ENCODE measurements at places on chromosomes 11 and 22. TPM values are rescaled to one million over a fixed set of nuclear protein-coding genes. Genes with fewer than 3 reads are reported as not detected.

- H3K27me3 ChIP-seq = no peaks in the 10 kb centered on the region
- H3K4me1 ChIP-seq = no peaks in the 10 kb centered on the region
- peaks cover 16% of the 10 kb centered on the region for H3K36me3 ChIP-seq
- H3K4me3 ChIP-seq = peak overlapping the region; percentile 66
These were observed 845 bp downstream of the RBM7 start for GRCh38 chr11:114401311-114401710.

DNA sequence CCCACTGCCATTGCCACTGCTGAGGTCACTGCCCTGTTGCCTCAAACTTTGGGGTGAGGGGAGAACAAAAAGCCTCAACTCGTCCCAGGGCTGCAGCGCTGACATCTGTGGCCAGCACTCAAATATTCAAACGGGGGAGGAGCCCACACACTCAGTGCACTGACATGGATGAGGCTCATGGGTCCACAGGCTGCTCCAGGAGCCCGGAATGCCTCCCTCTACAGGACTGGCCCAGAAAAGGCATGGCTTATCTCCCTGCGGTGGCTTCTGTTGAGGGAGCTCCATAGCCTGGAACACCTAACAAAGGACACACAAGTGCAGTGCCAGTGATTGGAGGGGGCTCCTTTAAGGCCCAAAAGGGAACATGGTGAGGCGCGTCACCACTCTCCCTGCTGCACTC is 341.1 kb upstream of the LUZP2 start:
- H3K4me1 ChIP-seq = no peaks in the 10 kb centered on the region
- H3K4me3 ChIP-seq = no peak overlapping the region
- no peaks in the 10 kb centered on the region for H3K36me3 ChIP-seq
- no peak overlapping the region for H3K27ac ChIP-seq

- no peak overlapping the region for H3K27ac ChIP-seq
- H3K4me3 ChIP-seq = no peak overlapping the region
- no peaks in the 10 kb centered on the region for H3K36me3 ChIP-seq
- DNase-seq = no peak
- H3K27me3 ChIP-seq = no peaks in the 10 kb centered on the region
These were observed 17.7 kb downstream of the HTR3A start for GRCh38 chr11:113992459-113993110.

GRCh38 chr22:41856469-41856868 is 23.6 kb downstream of the SREBF2 start:
- no peaks in the 10 kb centered on the region for H3K36me3 ChIP-seq
- no peak for DNase-seq
- no peak overlapping the region for H3K27ac ChIP-seq
- H3K4me1 ChIP-seq = peaks cover 3% of the 10 kb centered on the region

DNA sequence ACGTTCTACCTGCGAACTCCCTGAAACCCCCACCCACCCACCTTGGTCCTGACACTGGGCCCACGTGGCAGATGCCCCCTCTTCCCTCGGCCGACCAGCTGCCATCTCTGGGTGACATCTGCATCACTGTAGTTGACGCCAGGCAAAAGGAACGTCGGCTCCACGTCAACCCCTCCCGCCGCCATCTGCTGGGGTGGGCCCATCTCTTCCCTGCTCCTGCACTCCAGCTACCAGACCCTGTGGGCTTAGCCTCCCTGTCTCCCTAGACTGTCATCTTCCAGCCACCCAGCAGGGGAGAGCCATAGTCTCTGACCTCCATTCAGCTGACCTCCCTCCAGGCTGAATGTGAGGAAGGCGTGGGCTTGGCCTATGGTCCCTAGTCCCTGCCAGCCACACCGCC is 21.4 kb downstream of the CHID1 start:
- peak overlapping the region; percentile 64 for H3K27ac ChIP-seq
- 0 out of 2 replicates have a peak, but pooled peaks cover 3% of the 10 kb centered on the region for H3K36me3 ChIP-seq
- no peaks in the 10 kb centered on the region for H3K27me3 ChIP-seq
- H3K4me3 ChIP-seq = no peak overlapping the region
- peaks cover 33% of the 10 kb centered on the region for H3K4me1 ChIP-seq

DNA sequence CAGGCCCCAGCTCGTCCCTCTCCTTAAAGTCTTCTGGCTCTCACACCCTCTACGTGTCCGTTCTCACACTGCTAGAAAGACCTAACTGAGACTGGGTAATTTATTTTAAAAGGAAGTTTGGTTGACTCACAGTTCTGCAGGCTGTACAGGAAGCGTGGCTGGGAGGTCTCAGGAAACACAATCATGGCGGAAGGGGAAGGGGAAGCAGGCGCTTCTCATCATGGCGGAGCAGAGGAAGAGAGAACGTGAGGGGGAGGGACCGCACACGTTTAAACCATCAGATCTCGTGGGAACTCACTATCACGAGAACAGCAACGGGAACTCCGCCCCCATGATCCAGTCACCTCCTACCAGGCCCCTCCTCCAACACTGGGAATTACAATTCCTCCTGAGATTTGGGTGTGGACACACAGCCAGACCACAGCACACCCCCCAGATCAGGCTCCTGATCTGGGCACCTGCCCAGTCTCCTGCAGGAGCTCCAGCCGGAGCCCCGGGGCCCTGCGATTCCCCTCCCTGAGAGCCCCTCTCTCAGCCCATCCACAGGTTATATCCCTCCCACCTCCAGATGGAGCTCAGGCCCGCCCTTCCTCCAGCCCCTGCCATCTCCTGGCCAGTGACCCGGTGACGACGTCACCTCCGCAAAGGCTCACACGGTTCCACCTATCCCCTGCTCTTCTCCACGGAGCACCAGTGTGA is 170.2 kb downstream of the BRD1 start:
- H3K4me3 ChIP-seq = no peak overlapping the region
- H3K36me3 ChIP-seq = no peaks in the 10 kb centered on the region
- no peak overlapping the region for H3K27ac ChIP-seq
- H3K27me3 ChIP-seq = peaks cover 58% of the 10 kb centered on the region
- DNase-seq = no peak
- H3K4me1 ChIP-seq = no peaks in the 10 kb centered on the region

DNA sequence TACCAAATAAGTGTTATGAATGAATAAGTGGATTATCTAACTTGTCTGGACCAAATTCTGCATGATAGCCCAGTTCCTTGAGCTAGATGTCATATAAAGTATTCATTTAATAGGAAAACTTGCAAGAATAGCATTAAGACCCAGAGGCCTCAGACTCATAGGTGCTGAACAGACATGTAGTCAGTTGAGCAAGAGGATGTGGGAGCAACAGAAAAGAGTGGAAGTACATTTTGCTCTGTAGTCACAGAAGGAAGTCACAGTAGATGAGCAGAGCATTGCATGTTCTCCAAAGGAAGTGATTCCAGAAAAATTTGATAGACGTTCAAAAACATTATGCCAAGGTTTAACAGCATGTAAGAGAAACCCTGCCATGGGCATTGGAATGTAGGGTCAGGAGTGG is 9.5 kb downstream of the HOATZ start:
- no peak overlapping the region for H3K4me3 ChIP-seq
- 0 out of 2 replicates have a peak, but pooled peaks cover 6% of the 10 kb centered on the region for H3K27me3 ChIP-seq
- no peak overlapping the region for H3K27ac ChIP-seq
- no peaks in the 10 kb centered on the region for H3K36me3 ChIP-seq

Gene LRRC74B
- not detected for total RNA-seq

Gene IL17RA
- 3.2 TPM for total RNA-seq

Gene SEPTIN3
- 1.1 TPM for total RNA-seq

Gene BCO2
- total RNA-seq = 0.10 TPM

Gene ZNF280B
- 0.18 TPM for total RNA-seq

Gene CTSW
- not detected for total RNA-seq
